ENCODE measurements at places on chromosomes 11 and 22. TPM values are rescaled to one million over a fixed set of nuclear protein-coding genes. Genes with fewer than 3 reads are reported as not detected.

The SCT gene
- not detected for polyA plus RNA-seq

The PNPLA3 gene
- polyA plus RNA-seq: 4.8 TPM

The CABP4 gene
- not detected for polyA plus RNA-seq

The AMOTL1 gene
- 21.5 TPM for polyA plus RNA-seq

The RAG2 gene
- not detected for polyA plus RNA-seq

The MMP8 gene
- not detected for polyA plus RNA-seq

The OR52E6 gene
- polyA plus RNA-seq: not detected

The GPR83 gene
- polyA plus RNA-seq: 0.04 TPM

The GAL gene
- polyA plus RNA-seq: 2.8 TPM

The DGAT2 gene
- 1.1 TPM for polyA plus RNA-seq

The CASP5 gene
- not detected for polyA plus RNA-seq

The GCAT gene
- 24.9 TPM for polyA plus RNA-seq

The BEST1 gene
- polyA plus RNA-seq: 5.1 TPM

The SPTBN2 gene
- polyA plus RNA-seq: 0.25 TPM

The APOBEC3B gene
- polyA plus RNA-seq: 14.2 TPM

The DERL3 gene
- polyA plus RNA-seq: 0.47 TPM

The SC5D gene
- polyA plus RNA-seq: 14.6 TPM

The C11orf91 gene
- not detected for polyA plus RNA-seq

The TPBGL gene
- polyA plus RNA-seq: not detected

The TCN1 gene
- not detected for polyA plus RNA-seq

The KDM4E gene
- polyA plus RNA-seq: not detected

The OR4C13 gene
- not detected for polyA plus RNA-seq

The IL17REL gene
- not detected for polyA plus RNA-seq

The PTH gene
- polyA plus RNA-seq: not detected

The CHRDL2 gene
- not detected for polyA plus RNA-seq

The PHLDB1 gene
- polyA plus RNA-seq: 74.7 TPM

The POU2AF2 gene
- polyA plus RNA-seq: not detected

The ACTN3 gene
- polyA plus RNA-seq: not detected

The PLAAT5 gene
- not detected for polyA plus RNA-seq

The KRTAP5-2 gene
- not detected for polyA plus RNA-seq

The UNC93B1 gene
- polyA plus RNA-seq: 23.6 TPM

The OR8K3 gene
- not detected for polyA plus RNA-seq

The TAGLN gene
- 5,131 TPM for polyA plus RNA-seq

The SGSM1 gene
- not detected for polyA plus RNA-seq

The INS gene
- not detected for polyA plus RNA-seq

The OR51E2 gene
- not detected for polyA plus RNA-seq

The RFPL1 gene
- polyA plus RNA-seq: not detected

The NEFH gene
- polyA plus RNA-seq: 1.2 TPM

The RGL4 gene
- polyA plus RNA-seq: not detected

The OTOG gene
- not detected for polyA plus RNA-seq

The ZNF214 gene
- polyA plus RNA-seq: 1.8 TPM

The CRYBA4 gene
- polyA plus RNA-seq: not detected

The KREMEN1 gene
- polyA plus RNA-seq: 2.1 TPM

The OR52W1 gene
- not detected for polyA plus RNA-seq

The MMP27 gene
- not detected for polyA plus RNA-seq

The CBLIF gene
- polyA plus RNA-seq: not detected

The PYGM gene
- polyA plus RNA-seq: 0.10 TPM

The IFITM10 gene
- polyA plus RNA-seq: 0.06 TPM

The CALCB gene
- polyA plus RNA-seq: not detected

The OR4C11 gene
- not detected for polyA plus RNA-seq

The IL10RA gene
- not detected for polyA plus RNA-seq

The UBQLNL gene
- polyA plus RNA-seq: 0.31 TPM

The PLCB3 gene
- 30.2 TPM for polyA plus RNA-seq

The LRRC74B gene
- not detected for polyA plus RNA-seq

The TOMM22 gene
- polyA plus RNA-seq: 29.6 TPM

Data from BJ (cell line).